ENCODE measurements at places on chromosomes 12 and 14. TPM values are rescaled to one million over a fixed set of nuclear protein-coding genes. Genes with fewer than 3 reads are reported as not detected.
A peak's percentile ranks its signal among the peaks of the same experiment; 100 is the strongest.

RFX4 gene
- total RNA-seq = not detected

OAS3 gene
- total RNA-seq = 20.3 TPM

NRIP2 gene
- not detected for total RNA-seq

SRSF5 gene
- 108 TPM for total RNA-seq

PHLDA1 gene
- total RNA-seq = 48.3 TPM

LDHB gene
- total RNA-seq = 1,131 TPM

SERPINA9 gene
- total RNA-seq = 0.34 TPM

EIF5 gene
- total RNA-seq = 85.0 TPM

GCH1 gene
- total RNA-seq = 17.0 TPM

PTPRQ gene
- total RNA-seq = 0.12 TPM

IFNG gene
- not detected for total RNA-seq

FOXM1 gene
- total RNA-seq = 32.9 TPM

SMIM41 gene
- not detected for total RNA-seq

CYP46A1 gene
- total RNA-seq = 0.12 TPM

MLH3 gene
- 4.9 TPM for total RNA-seq

AICDA gene
- total RNA-seq = not detected

DNA sequence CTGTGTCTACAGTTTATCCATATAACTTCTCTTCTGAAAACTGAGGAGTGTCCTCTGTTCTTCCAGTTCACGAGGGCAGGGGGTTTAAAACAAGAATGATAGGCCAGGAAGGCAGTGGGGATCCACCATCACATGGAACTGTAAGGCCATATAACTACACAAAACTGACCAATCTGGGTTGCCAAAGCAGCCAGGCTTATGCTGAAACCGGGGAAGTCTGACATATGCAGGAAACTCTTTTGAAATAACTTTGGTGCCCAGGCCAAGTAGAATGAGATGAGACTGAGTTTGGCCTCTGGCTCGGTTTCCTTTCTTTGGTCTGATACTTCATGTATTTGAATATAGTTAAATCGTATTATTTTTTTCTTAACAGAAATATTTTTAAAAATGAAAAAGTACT, 18.0 kb upstream of the ATF1 start:
- no peak for DNase-seq

DNA sequence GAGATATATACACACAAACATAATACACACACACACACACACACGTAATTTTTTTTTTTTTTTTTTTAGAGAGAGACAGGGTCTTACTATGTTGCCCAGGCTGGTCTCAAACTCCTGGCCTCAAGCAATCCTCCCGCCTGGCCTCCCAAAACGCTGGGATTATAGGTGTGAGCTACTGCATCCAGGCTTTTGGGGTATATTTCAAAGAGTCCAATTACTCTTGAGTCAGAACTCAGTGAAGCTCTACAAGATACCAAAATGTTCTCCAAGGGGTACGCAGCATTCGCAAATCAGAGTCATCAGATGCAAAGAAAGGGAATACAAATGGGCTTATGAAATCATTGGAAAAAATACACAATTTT, 54.0 kb downstream of the PHLDA1 start:
- DNase-seq = no peak

GRCh38 chr12:263574-263973, 938 bp upstream of the SLC6A13 start:
- no peak for DNase-seq

GRCh38 chr12:113478351-113479011, 6.8 kb upstream of the LHX5 start:
- DNase-seq = no peak

GRCh38 chr12:108629824-108630476, 3.7 kb downstream of the SELPLG start:
- peak; percentile 94 for DNase-seq

- DNase-seq = no peak
These were observed 6.1 kb upstream of the SRSF5 start for GRCh38 chr14:69760810-69761209.

GRCh38 chr14:33219957-33220356, 281.3 kb downstream of the NPAS3 start:
- no peak for DNase-seq

DNA sequence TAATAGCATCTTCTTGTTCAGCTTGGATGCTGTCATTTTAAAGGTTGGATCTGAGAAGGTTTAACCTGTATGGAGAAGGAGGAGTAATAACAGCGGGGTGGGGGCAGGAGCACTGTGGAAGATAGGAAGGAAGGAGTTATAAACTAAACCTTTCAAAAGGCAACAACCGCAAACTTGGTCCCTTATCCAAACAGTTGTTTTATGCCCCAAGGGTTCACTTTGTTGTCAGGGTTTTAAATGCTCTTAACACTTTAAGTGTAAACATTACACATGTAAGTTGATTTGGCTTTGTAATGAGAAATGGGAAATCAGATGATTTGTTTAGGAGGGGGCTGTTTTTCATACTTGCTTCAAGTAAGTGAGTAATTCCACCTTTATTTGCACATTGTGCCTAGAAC, 3.0 kb downstream of the NPAS3 start:
- no peak for DNase-seq

GRCh38 chr14:37252434-37252833, 54.7 kb downstream of the MIPOL1 start:
- no peak for DNase-seq

GRCh38 chr14:70416338-70416724, 559 bp downstream of the SYNJ2BP start:
- DNase-seq = no peak

GRCh38 chr12:98999559-98999958, 354.5 kb downstream of the APAF1 start:
- no peak for DNase-seq

- DNase-seq = peak; percentile 2
These were observed 42.2 kb upstream of the CRACR2A start for GRCh38 chr12:3795066-3795465.

DNA sequence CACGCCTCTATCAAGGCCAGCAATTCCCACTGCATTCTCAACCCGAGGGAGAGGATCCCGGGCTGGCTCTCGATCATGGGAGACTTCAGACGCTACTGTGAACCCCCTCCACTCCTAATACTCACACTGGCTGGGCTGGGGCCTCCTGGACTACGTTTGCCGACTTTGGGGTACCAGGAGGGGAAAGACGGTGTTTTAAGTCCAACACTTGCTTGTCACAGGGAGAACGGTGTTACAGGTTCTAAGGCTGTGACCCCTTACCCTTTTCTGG, 463 bp downstream of the NACA start:
- DNase-seq = peak; percentile 10

DNA sequence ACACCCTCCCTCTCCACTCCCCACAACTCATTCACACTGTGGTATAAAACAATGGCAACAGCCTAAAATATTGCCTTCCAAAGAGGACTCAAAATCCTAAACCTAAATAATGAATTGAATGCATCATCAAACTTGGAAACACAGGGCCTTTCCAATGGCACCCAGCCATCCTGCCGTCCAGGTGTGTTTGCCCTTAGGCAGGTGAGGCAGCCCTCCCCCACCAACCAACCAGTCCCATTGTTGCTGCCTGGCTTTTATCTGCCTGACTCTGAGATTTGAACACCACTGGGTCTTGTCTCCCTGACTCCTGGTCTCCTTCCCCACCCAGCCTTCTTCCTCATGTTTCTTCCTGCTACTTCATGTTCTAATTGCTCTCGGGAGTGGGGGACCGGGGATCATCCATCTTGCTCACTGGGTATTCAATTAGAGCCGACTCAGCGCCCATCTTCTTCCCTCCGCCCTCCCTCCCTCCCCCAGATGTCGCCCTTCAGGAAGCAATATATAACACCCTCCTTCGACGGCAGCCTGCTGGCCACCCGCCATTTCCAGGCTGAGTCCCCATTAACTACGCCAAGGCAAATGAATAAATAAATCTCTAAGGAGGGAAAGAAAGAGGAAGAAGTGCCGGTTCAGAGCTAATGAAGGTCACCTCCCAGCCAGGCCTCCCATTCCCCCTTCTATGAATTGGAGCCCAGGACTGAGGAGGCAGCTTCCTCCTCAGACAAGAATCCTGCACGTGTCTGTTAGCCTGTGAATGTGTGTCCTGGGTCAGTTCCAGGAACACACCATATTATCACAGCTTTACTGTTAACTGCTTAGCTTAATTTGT, 36.3 kb upstream of the NTF3 start:
- no peak for DNase-seq

- DNase-seq = peak; percentile 38
These were observed 46.8 kb downstream of the TMEM117 start for GRCh38 chr12:43882578-43883178.

GRCh38 chr14:54572316-54572715, 5.4 kb downstream of the SAMD4A start:
- no peak for DNase-seq

- no peak for DNase-seq
These were observed 63.9 kb downstream of the KNTC1 start for GRCh38 chr12:122590990-122591389.

DNA sequence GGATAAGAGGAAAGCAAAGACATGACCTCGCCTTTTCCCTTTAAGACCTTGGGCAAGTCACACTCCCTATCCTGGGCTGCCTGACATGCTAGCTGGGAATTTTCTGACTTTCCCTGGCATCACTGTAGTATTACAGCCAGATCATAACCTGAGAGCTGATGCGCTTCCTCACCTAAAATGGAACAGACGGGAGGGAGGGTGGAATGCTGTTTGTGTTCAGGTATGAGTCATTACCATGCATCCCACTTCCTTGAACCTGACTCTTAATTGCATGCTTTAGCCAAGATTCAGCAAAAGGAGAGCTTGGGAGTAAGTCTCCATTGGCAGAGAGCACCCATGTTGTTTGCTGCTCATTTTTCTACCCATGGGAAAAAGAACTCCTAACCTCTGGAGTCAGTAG, 156.5 kb downstream of the KCNK10 start:
- DNase-seq = peak; percentile 27

DNA sequence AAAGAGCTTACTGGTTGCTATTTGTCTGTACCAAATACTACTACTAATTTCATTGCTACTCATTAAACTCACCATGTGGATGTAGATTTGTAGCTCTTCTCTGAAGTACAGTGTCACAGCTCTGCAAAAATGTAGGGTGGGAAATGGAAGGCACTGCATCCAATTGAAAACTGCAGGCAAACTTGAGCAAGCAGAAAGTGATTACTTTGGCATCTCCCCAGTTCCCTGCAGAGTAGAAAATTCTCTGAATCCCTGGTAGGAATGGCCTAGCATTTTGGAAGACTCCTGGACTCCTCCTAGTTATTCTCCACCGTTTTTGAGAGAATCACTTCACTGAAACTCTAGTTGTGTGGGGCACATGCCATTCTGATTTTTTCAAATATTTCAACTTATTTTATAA, 239.1 kb downstream of the DIO2 start:
- DNase-seq = no peak

GRCh38 chr14:101398011-101398410, 163.3 kb upstream of the DIO3 start:
- no peak for DNase-seq

GRCh38 chr14:89252887-89253532, 164.0 kb downstream of the FOXN3 start:
- DNase-seq = no peak

- no peak for DNase-seq
These were observed 5.8 kb upstream of the LYZ start for GRCh38 chr12:69342421-69342820.

DNA sequence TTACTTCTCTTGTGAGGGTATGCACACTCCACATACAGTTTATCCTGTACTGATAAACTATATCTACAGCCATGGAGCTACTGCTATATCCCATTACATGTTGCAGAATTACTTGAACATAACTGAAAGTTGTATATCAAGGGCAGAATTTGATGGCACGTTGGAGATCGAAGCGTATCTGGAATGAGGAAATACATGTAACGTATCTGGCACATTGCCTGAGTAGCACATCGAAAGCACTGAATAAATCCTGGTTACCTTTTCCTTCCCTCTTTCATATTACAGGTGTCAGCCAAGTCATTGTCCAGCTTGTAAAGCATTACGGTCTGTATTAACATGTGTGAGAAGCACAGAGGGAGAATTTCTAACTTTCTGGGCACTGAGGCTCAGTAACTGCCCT, 42.1 kb upstream of the LIN7A start:
- no peak for DNase-seq

GRCh38 chr12:7758766-7759140, 6.3 kb upstream of the NANOGNB start:
- DNase-seq = no peak

GRCh38 chr14:101965181-101965544, 790 bp downstream of the DYNC1H1 start:
- no peak for DNase-seq

GRCh38 chr14:59055439-59056045, 132.9 kb upstream of the DAAM1 start:
- DNase-seq = peak; percentile 18

- no peak for DNase-seq
These were observed 150.5 kb downstream of the KCNH5 start for GRCh38 chr14:62894736-62895135.

- no peak for DNase-seq
These were observed 10.8 kb downstream of the PROX2 start for GRCh38 chr14:74865156-74865555.

GRCh38 chr12:54749191-54749818, 101.1 kb upstream of the DCD start:
- DNase-seq = peak; percentile 49

- DNase-seq = peak; percentile 75
These were observed 58.9 kb downstream of the NCOR2 start for GRCh38 chr12:124508381-124509079.

DNA sequence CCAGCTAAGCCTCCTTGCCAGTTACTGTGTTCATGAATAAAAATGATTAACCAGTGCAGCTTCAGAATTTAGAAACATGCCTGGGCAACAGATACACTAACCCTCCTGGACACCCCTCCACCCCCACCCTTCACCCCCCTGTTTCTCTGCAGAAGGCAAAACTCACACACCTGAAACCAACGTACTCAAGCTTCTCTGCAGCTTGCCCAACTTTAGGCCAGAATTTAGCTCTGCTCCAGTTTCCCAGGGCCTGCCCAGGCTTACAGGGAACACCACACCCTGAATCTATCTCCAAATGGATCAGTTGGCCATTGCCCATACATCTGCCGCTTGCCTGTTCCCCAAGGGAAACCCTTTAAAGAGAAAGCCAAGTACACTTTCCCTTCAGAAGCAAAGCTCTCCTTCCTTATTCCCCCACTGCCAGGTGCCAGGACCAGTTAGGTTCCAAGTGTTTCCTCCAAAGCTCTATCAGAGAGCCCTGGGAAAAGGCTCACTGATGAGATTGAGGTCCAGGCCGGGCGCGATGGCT, 1.8 kb upstream of the SPPL3 start:
- no peak for DNase-seq

DNA sequence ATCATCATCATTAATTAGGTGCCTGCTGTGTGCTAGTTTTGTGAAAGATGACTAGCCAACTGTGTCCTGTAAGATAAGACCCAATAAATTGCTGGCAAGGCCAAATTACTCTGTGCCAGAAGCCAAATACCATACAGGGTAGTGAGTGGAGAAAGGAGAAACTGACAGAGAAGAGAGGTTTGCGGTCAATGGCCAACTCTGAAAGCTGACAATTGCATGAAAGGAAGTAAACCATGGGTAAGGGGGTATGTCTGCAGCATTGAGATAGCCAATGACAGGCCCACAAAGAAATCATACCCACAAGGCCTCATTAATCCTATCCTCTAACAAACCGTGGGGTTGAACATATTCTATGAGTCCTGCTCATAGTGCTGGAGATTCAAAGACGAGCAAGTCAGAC, 236.6 kb upstream of the CCDC196 start:
- DNase-seq = no peak

- peak; percentile 23 for DNase-seq
These were observed 379.8 kb downstream of the VRK1 start for GRCh38 chr14:97177016-97177415.

GRCh38 chr14:92552066-92552465, 38.5 kb downstream of the RIN3 start:
- no peak for DNase-seq

- DNase-seq = no peak
These were observed 264.7 kb downstream of the ZFP36L1 start for GRCh38 chr14:68528040-68528687.

GRCh38 chr12:20476551-20476950, 108.2 kb downstream of the PDE3A start:
- no peak for DNase-seq

Measured in A172 (cell line).